ENCODE measurements at places on chromosomes 4 and X.

DNA sequence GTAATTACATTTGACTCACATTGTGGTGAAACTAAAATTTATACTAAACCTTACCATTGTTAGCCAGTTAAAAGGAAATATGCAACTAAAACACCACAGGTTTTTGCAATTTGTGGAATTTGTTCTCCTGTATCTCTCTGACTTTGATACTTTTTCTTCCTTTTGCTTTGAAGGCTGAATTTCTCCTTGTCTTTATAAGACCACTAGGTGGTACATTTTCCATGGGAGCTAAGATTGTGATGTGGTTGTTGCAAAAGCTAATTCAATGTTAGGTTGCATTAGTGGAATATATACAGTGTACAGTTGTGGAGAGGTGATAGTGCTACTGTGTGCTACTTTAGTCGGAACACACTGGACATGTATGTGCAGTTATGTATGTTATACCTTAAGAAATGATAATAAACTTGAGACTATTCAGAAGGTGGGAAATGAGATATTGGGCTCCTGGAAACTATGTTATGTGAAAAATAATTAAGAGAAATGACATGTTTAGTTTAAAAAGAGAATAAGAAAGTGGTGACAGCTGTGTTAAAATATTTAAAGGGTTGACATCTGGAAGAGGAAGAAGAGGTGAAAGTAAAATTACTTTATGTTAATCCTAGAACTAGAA is 70.3 kb downstream of the ARL9 start:
- no peak for DNase-seq

GRCh38 chrX:14509325-14510057 is 19.8 kb upstream of the GLRA2 start:
- no peak for DNase-seq

DNA sequence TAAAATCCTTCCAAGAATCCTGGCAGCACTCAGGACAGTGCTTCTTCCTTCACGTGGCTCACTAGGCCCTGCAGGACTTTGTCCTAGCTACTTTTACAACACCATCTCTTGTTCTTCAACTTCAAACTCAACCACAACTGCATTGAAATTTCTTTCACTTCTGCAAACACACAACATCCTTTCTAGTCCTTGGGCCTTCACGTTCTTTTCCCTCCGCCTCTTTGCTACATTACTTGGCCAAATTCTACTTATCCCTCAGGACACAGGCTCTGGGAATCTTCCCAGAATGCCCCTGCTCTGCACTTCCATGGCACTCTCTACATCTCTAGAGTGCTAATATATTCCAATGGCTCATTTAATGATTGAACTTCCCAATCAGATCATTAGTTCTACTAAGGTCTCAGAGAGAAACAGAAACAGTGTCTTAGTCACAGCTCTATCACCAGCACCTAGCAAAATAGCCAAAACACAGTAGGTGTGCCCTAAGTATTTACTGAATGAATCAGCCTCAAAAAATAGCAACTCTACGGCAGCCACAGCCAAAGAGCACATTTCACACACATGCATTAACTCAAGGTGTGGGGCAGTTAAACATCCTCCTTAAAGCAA is 73.3 kb downstream of the MANBA start:
- no peak for DNase-seq

GRCh38 chrX:2398064-2398656 is 102.6 kb downstream of the DHRSX start:
- DNase-seq: no peak

- DNase-seq: no peak
Measured at GRCh38 chr4:153228512-153229140, 24.4 kb downstream of the TRIM2 start.

GRCh38 chr4:18840481-18840880 is 818.9 kb upstream of the LCORL start:
- DNase-seq: no peak

GRCh38 chr4:6781113-6781512 is 1.4 kb upstream of the KIAA0232 start:
- no peak for DNase-seq

DNA sequence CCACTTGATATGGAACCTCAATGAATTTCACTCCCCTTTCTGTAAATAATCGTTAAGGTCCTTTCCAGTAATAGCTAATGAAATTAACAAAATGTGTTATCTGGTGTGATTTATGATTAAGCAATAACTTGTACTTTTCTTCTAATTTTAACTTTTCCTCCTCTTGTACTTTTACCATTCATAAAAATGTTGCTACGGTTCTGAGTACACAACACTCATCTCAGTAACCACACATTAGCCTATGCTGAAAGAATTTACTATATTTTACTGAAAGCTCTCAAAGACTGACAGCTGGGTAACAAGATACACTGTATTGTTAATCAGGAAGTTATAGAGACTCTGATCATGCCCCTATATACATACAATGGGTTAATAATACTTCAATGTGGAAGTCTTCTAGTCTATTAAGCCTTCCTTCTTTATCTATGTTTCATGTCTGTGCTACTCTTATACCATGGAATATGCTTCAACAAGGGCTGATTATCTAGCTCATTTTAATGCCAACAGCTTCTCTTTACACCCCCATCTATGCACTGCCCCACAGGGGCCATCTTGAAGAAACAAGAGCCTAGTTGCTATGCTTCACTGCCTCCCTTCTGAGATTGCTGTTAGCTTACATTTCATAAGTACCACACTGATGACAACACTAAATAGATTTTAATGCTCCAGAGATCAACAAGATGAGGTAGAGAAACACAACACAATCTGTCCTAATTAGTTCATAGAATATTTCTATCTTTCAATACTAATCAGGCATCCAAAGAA is 39.1 kb downstream of the LAMP2 start:
- DNase-seq: no peak

DNA sequence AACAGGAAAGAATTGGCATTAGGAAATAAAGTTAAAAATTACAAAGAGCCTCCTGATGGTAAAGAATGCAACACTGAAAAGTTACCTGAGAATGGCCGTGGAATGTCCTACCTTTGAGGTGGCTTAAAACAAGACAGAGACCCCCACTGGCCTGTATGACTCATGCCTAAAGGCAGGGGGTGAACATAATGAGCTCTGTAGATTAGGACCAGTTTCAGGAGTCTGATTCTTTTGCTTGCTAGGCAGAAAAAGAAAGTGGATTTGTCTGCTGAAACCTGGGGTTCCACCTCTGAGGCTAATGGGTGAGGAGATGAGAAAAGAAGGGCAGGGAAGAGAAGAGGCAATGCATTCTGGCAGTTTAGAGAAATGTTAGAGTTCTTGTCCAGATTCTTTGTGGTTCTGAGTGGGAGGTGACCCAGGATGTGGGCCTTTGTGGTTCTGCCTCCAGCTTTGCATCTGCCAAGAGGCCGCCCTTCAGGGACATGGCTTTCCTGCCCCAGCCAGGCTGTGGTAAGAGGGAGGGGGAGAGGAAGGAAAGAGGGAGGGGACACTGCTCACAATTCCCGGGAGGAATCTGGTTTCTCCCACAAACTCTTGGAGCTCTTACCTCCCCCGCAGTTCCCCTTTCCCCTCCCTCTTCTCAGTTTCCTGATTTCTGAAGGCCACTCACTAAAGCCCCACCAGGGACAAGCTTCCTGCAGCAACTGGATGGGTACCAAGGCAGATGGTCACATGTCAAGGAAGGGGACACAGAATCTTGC is 109.6 kb downstream of the EFNB1 start:
- DNase-seq: no peak
